Fibroblast of lung (primary cell): ENCODE measurements at places on chromosomes 3 and 15. TPM values are rescaled to one million over a fixed set of nuclear protein-coding genes. Genes with fewer than 3 reads are reported as not detected.
A peak's percentile ranks its signal among the peaks of the same experiment; 100 is the strongest.

Gene TRH
- not detected in 2 replicates for polyA plus RNA-seq

Gene TICRR
- polyA plus RNA-seq: 1.6 and 3.6 TPM in 2 replicates

Gene GP5
- polyA plus RNA-seq: 0.02 and 0.06 TPM in 2 replicates

Gene OR5H6
- not detected in 2 replicates for polyA plus RNA-seq

Gene TPRG1
- polyA plus RNA-seq: 0.32 and 0.47 TPM in 2 replicates

Gene MCTP2
- polyA plus RNA-seq: 3.6 and 4.7 TPM in 2 replicates

Gene ILDR1
- polyA plus RNA-seq: not detected in 2 replicates

Gene UBR1
- 14.0 and 18.2 TPM in 2 replicates for polyA plus RNA-seq

Gene LRTM1
- polyA plus RNA-seq: 0.43 TPM in 1 of 2 replicates, not detected in the other

GRCh38 chr15:58070801-58071418 is 5.4 kb upstream of the ALDH1A2 start:
- DNase-seq: peak; percentile 70

DNA sequence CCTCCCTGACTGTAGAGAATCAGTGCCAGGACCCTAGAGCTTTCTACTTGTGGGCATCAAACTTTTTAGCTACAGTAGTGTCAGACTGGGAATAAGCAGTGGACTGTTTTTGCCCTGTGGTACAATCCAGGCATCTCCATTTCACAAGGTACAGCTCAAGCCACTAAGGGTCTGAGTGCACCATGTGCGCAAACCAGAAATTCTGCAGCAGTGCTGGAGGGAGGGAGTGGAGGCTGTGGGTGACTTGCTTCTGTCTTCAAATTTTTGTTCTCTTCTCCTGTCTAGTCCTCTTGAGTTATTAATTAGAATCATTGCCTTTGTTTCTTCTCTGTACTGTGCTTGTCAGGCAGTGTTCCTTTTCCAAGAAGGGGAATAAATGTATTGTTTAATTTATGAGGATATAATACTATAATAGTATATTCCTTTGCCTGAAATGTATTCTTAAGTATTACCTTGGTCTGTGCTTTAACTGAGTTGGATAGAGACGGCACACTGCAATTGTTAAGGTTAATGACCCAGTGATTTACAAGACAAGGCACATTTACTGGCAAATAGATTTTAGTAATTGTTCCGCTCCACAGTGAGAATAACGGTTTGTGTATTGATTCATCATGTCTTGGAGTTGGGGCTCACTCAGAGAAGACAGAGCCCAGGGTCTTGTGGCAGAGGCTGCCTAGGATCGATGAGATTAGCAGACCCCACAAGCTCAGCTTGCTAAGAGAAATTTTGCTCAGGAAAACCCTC is 390.6 kb upstream of the CFAP20DC start:
- no peak for DNase-seq

DNA sequence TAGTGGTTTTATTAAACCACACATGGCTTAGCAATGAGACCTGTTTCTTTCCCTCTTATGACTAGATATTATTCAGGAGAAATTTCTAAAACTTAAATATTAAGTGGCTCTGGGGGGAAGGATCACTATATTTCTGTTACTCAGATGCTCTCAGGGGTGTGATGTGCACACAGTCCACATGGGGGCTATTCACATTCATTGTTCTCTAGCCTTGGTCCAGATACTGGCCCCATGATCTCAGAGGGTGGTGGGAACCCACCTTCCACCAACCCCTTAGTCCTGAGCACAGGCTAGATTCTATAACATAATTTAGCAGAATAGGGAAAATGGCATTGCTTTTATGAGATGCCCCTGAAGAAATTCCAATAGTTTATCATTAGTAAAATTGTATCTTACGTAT is 149.0 kb upstream of the ST8SIA2 start:
- DNase-seq: no peak

- DNase-seq: no peak
These were observed 30.5 kb upstream of the LYZL4 start for GRCh38 chr3:42440924-42441323.

GRCh38 chr3:9946112-9947024 is 5.8 kb downstream of the PRRT3 start:
- peak; percentile 89 for DNase-seq

GRCh38 chr15:79171320-79172031 is 80.9 kb upstream of the RASGRF1 start:
- DNase-seq: no peak

DNA sequence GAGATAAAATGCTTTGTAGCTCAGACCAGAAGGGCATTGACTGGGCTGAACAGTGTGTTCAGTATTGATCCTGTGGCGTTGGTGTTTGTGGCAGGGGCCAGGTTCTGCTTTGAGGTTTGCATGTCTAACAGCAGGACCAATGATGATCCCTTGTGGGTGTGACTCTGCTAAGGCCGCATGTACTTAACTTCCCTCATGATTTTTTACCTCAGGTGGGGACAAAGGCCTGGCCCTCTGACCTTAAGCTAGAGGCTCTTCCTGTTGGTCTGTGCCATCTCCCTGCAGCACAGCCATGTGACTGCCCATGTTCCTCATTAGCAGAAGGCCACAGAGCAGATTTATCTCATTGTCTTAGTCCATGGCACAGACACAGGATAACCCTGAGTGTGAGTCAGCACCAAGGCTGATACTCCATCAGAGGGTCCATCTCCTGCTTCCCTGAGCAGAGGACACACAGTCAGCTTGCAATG is 34.3 kb upstream of the BSN start:
- DNase-seq: no peak

DNA sequence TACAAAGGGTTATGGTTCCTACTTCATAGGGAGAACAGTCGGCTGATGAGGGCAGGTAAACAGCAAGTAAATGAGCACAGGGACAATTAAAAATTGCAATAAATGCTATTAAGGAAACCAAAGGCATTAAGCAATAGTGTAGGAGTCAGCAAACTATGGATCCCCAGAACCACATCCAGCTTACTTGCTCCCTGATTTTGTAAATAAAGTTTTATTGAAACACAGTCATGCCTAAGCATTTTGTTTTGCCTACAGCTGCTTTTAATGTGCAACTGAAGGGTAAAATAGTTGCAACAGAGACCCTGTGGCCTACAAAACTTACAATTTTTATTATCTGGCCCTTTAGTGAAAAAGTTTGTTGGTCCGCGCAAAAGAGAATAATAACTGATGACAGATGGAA is 351.2 kb upstream of the NR2F2 start:
- DNase-seq: no peak

GRCh38 chr3:72463083-72463482 is 385.2 kb downstream of the SHQ1 start:
- DNase-seq: no peak

DNA sequence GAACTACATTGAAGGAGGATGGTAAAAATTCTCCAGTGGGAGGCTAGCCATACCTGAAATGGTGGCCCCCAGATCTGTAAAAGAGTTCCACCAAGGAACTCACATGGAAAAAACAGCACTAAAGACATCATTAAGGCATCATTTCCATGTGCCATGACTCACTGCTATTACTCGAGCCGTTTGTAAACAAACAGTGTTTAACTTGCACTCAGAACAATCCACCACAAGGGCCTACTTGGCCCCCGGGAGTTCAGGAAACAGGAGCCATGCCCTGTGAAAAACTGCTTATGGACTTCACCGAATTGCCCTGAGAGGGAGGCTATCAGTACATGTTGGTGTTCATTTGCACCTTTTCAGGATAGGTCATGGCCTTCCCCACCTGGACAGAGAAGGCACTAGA is 18.2 kb downstream of the CCR4 start:
- DNase-seq: peak; percentile 17

GRCh38 chr15:39511000-39511915 is 69.6 kb upstream of the THBS1 start:
- DNase-seq: peak; percentile 81

GRCh38 chr3:40068636-40069035 is 240.9 kb upstream of the EIF1B start:
- DNase-seq: no peak

DNA sequence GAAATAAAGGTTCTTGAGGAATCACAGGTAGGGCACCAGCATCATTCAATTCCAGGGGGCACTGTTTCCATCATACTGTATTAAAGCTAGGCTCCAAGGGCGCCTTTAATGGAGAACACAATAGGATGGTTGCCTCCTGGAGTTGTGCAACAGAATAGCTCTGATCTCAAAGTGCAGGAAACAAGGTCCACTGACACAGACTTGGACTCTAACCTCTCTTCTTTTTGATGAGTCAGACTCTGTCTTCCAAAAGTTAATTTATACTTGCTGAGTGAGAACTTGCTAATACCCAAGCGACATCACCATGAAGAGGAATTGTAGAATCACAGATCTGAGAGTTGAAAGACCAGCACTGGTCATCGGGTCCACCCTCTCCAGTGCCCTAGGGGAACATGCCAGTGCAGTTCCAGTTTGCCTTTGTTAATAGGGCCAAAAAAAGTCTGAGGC is 94.4 kb upstream of the PHLDB2 start:
- DNase-seq: peak; percentile 50
